ENCODE measurements at places on chromosomes 4 and X.

DNA sequence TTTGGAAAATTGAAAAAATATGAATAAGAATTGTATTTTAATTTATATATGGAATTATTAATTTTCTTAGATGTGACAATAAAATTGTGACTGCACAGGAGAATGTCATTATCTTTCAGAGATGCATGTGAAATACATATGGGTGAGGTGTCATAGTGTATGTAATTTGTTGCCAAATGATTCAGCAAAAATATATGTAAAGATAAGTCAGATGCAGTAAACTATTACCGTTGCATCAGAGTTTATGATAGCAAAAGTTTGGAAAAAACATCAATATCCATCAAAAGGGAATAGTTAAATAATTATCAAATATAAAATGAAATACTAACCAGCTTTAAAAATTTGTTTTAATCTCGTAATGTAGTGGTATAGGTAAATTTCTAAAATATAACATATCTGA lies 10.4 kb upstream of the SLC7A11 start:
- no peak for DNase-seq

DNA sequence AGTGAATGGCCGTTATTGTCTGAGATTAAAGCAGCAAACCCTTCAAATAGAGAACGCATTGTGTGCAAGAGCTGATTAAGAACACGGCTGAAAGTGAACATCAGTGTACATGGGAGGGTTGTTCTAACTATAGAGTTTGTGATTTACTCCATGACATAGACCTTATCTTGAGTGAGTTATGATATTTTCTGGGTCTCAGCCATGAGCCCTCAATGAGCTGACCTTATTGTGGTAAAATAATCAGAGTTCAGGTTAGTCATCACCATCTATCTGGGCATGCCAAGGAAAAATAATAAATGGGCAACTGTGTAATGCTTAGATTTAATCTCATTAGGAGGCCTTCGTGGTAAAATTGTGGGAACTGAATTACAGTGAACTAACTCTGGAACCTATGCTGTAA lies 33.2 kb upstream of the CLDN24 start:
- no peak for DNase-seq

GRCh38 chr4:74823194-74823593 lies 28.9 kb upstream of the BTC start:
- no peak for DNase-seq

DNA sequence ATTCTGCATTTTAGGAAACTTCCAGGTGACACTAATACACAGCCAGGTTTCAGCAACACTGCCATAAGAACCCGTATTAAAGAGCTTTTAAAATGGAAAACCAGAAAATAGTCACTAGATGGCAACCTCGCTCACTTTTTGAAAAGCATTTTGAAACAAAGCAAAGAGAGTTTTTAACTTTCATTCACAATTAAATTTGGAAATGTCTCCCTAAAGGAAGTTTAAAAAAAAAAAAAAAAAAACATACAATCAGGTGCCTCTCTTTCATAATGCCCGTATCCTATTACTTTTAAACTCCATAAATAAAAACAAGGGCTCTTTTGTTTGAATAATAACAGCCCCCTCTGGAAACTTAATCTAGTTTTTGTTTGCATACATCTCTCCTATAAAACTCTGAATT lies 20.3 kb downstream of the MEPE start:
- peak; percentile 1 for DNase-seq

DNA sequence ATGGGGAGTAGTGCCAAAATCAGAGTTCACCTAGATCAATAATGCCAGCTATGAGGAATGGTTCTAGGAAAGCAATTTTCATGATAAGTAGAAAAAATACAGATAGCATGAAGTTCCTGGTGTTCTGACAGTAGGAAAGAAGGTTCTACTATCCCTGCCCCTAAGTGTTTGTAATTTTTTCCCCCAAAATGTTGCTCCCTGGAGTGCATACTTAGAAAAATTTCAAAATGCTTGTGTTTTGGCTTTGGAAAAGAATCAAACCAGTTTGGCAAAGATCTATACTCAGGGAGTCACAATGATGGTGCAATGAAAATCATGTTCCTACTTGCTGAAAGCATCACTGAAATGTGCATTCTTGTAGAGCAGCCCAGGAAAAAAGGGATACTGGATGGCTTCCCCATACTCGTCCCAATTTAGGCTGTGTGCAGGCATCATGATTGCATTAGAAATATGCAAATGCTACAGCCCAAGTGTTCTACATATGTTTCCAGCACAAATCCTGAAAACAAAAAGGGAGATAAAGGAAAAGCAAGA lies 74.7 kb downstream of the LPAR4 start:
- no peak for DNase-seq

- no peak for DNase-seq
These were observed 92.1 kb downstream of the SCD5 start for GRCh38 chr4:82706349-82707000.

- no peak for DNase-seq
These were observed 1.9 kb downstream of the ANK2 start for GRCh38 chr4:113051361-113051760.

DNA sequence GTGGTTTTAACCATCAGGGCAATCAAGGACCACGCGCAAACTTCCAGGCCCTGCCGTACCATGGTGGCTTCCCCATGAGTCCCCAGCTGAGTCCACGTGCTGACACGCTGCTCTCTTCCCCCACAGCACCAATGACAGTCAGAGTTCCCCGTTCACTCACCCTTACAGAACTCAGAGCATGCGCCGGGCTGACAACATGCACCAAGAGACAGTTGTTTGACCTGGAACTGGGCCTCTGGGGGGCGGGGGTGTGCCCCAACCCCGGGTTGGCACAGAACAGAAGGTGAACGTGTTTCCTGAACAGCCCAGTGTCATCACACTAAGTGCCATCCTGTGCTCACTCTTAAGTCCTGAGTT lies 29.4 kb downstream of the IRF2 start:
- DNase-seq = no peak

DNA sequence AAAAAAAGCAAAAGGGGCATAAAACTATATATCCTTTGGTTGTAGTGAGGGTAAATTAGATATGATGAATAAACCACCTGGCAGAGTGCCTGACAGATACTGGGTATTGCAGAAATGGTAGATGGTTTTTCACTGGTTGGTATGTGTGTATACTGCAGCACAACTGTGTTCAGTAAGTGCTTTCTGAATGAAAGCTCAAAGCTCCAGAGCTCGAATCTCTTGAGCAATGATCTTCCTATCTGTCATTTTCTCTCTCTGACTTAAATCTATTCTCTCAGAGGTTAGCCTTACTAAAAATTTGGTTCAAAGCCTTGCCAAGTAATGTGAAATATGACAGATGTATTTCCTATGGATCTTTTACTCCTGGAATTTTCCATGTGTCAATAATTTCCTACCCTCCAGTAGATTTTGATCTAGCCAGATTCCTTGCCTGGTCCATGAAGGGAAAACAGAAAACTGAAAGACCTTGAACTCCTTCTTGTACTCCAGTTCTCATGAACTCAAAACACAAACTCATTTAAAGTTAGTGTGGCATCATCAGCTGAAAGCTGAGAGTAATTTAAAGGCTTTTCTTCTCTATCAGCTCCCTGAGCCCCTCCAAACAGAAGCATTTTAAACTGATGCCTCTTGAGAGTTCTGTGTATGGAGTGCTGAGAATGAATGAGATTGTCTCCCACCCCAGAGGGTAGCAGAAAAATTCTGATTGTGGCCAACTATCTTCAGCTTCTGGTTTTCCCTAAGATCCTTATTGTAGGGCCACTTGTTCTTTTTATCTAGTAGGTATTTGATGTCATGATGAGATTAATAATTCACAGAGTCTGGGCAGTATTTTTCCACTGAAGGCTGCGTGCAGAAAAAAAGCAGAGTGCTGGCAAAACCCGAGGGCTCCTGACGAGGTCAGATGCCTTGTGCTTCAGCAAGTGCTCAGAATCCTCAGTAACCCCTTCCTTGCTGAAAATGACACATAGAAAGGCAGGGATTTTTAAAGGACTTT lies 363.4 kb upstream of the BOD1L1 start:
- no peak for DNase-seq

GRCh38 chr4:183950536-183950935 lies 45.4 kb downstream of the STOX2 start:
- DNase-seq = no peak
